ENCODE measurements at places on chromosomes 1 and 21. TPM values are rescaled to one million over a fixed set of nuclear protein-coding genes. Genes with fewer than 3 reads are reported as not detected.
A peak's percentile ranks its signal among the peaks of the same experiment; 100 is the strongest.

KRTAP13-2 gene
- total RNA-seq, result not detected

CFAP74 gene
- not detected for total RNA-seq

ADAR gene
- 166 TPM for total RNA-seq

TNFSF4 gene
- 0.34 TPM for total RNA-seq

DNA sequence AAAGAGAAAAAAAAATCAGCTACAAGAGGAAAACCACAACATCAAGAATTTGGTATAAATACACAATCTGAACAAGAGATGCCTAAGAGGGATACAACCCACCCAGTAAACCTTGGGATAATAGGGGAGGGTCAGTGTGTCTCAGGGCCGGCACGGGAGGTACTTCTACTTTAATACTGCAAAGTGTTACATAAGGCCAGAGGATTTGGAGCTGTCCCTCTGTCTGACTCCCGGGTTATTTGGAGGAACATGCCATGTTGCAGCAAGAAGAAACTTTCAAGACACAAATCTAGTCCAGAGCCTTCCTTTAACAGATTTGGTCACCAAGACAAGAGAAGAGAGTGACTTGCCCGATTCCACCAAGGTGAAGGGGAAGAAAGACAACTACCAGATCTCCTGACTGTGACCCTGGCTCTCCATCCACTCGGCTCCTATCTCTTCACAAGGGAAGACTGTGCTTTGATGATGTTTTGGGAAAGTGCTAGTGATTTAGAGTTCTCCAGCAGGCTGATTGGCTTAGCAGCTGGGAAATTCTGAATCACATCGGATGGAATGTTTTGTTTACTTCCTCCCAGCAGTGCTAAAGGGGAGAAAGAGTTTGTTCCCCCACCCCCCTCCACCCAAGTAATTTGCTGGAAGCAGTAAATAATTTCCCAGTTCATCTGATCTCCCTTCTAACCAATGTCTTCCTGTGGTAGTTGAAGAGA, 29.3 kb downstream of the SGIP1 start:
- no peak for DNase-seq
- H3K27ac ChIP-seq, result no peak overlapping the region
- H3K27me3 ChIP-seq, result no peaks in the 10 kb centered on the region
- no peaks in the 10 kb centered on the region for H3K36me3 ChIP-seq

DNA sequence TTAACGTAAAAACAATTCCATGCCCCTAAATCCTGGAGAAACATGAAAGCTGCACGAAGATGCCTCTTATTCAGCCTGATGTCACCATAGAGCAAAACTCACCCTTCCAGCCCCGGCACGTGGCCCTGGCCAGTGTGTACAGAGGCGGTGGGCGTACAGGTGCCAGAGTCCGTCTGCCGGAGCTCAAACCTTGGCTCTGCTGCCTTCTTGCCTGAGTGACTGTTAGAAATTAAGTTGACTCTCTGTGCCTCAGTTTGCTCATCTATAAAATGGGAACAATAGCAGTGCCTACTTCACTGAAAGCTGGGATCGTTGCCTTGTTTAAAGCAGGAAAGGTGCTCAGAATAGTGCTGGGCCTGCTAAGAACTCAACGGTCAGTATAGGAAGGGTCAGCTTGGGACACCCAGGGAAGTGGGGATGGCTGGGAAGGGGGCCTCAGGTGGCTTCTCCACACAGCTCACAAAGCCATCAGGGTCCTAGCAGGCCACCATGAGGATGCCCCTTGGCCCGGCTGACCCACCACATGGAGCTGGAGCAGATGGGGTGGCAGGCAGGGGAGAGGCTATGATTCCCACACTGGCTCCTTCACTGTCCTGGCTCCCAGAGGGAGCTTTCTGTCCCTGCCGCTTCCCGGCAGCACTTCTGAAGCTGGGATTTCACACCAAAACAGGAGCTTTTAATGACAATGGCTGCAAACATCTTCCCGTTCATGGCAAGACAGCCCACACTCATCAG, 237.2 kb downstream of the NPHP4 start:
- H3K4me3 ChIP-seq, result no peak overlapping the region
- H3K27ac ChIP-seq, result no peak overlapping the region
- peaks cover 8% of the 10 kb centered on the region for H3K27me3 ChIP-seq
- no peak for DNase-seq
- H3K4me1 ChIP-seq, result peaks cover 6% of the 10 kb centered on the region
- H3K36me3 ChIP-seq, result peaks cover under 1% of the 10 kb centered on the region

- H3K27me3 ChIP-seq, result peaks cover 5% of the 10 kb centered on the region
- no peak for DNase-seq
- peak overlapping the region; percentile 92 for H3K27ac ChIP-seq
- no peaks in the 10 kb centered on the region for H3K36me3 ChIP-seq
- H3K4me1 ChIP-seq, result peaks cover 31% of the 10 kb centered on the region
These were observed 21.6 kb downstream of the GRHL3 start for GRCh38 chr1:24340770-24341169.

GRCh38 chr1:39973503-39974135, 18.7 kb downstream of the MFSD2A start:
- no peaks in the 10 kb centered on the region for H3K4me1 ChIP-seq
- no peaks in the 10 kb centered on the region for H3K36me3 ChIP-seq
- no peak overlapping the region for H3K27ac ChIP-seq
- no peak overlapping the region for H3K4me3 ChIP-seq

DNA sequence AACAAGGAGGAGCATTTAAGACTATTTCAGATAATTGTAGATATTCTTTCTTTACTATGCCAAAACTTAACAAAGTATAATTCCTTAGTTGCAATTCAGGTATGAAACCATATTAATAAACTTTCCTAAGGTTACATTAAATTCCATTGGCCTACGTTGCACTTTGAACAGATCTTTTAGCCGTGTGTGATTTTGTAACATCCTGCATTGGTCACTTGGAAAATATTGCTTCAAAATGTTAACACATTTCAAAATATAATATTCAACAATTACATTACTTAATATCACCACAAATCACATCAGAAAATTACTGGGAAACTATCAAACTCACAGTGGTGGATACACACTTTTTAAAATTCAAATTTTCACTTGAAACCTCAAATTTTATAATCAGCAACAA, 20.2 kb downstream of the ETS2 start:
- no peaks in the 10 kb centered on the region for H3K27me3 ChIP-seq
- H3K4me3 ChIP-seq, result no peak overlapping the region
- H3K36me3 ChIP-seq, result no peaks in the 10 kb centered on the region
- no peaks in the 10 kb centered on the region for H3K4me1 ChIP-seq
- DNase-seq, result no peak
- no peak overlapping the region for H3K27ac ChIP-seq

DNA sequence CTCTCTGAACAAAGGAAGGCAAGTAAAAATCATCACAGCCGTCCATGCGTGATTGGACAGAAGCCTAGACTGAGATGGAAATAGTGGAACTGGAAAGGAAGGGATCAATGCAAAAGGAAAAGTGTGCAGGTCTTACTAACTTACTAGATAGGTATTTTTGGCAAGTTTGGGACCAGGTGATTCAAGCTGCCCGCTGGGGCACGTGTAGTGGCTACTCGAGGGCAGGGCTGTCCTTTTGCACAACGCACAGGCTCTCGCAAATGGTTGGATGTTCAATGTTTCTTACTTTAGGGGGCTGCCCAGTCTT, 566 bp upstream of the ALG6 start:
- peaks cover 2% of the 10 kb centered on the region for H3K4me1 ChIP-seq
- H3K4me3 ChIP-seq, result peak overlapping the region; percentile 90
- DNase-seq, result no peak
- H3K27me3 ChIP-seq, result peaks cover 7% of the 10 kb centered on the region
- H3K36me3 ChIP-seq, result peaks cover 9% of the 10 kb centered on the region
- peak overlapping the region; percentile 44 for H3K27ac ChIP-seq

DNA sequence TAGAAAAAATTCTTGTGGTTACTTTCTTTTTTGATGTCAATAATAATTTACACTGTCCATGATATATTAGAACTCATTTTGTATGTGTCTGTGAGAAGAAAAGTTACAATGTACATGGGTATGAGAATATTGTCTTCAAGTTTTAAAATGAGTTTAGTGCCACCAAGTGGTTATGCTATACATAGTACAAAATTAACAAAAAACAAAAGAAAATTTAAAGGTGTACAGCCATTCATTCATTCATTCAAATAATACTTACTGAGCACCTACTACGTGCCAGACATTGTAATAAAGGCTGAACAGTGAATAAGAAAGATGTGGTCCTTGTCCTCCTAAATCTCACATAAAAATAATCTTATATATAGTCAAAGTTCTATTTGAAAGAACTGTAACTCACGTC, 27.7 kb downstream of the UCHL5 start:
- H3K27ac ChIP-seq, result no peak overlapping the region
- H3K4me3 ChIP-seq, result no peak overlapping the region
- no peaks in the 10 kb centered on the region for H3K4me1 ChIP-seq
- DNase-seq, result no peak

- DNase-seq, result no peak
- peaks cover 11% of the 10 kb centered on the region for H3K36me3 ChIP-seq
- no peak overlapping the region for H3K27ac ChIP-seq
- H3K27me3 ChIP-seq, result peaks cover 2% of the 10 kb centered on the region
These were observed 32.1 kb upstream of the APOBEC4 start for GRCh38 chr1:183685112-183685713.

DNA sequence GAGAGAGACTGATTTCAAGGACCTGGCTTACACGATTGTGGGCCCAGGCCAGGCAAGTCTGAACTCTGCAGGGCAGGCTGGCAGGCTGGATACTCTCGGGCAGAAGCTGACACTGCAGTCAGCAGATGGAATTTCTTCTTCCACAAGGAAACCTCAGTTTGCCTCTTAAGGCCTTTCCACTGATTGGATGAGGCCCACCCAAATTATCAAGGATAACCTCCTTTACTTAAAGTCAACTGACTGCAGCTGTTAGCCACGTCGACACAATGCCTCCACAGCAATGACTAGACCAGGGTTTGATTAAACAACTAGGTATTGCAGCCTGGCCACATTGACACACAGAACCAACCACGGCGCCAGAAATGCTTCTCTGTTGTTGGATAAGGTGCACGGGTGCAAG, 130.5 kb downstream of the PSMG1 start:
- no peak overlapping the region for H3K4me3 ChIP-seq
- peaks cover 2% of the 10 kb centered on the region for H3K4me1 ChIP-seq
- H3K36me3 ChIP-seq, result no peaks in the 10 kb centered on the region
- peaks cover 2% of the 10 kb centered on the region for H3K27me3 ChIP-seq

GRCh38 chr1:156388174-156389137, 19.4 kb downstream of the RHBG start:
- no peaks in the 10 kb centered on the region for H3K36me3 ChIP-seq
- H3K27me3 ChIP-seq, result peaks cover 23% of the 10 kb centered on the region
- peaks cover 3% of the 10 kb centered on the region for H3K4me1 ChIP-seq
- H3K4me3 ChIP-seq, result peak overlapping the region; percentile 30
- H3K27ac ChIP-seq, result no peak overlapping the region

DNA sequence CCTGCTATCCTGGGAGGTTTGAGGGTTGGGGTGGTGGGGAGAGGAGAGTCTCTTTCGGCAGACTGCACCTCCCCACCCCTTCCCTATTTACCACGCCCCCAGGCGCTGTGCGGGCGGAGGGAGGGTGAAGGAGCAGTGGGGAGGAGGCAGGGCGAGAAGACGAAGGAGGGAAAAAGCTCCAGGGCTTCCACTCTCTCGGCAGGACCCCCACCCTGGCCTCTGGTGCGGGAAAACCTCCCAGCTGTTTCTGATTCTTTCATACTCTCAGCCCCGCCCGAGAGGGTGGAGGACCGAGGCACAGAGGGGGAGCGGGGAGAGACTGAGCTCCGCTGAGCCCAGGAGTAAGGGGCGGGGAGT, 866 bp upstream of the WNT2B start:
- H3K36me3 ChIP-seq, result no peaks in the 10 kb centered on the region
- peak overlapping the region; percentile 78 for H3K4me3 ChIP-seq
- no peak overlapping the region for H3K27ac ChIP-seq
- H3K27me3 ChIP-seq, result peaks cover 27% of the 10 kb centered on the region
- peak; percentile 47 for DNase-seq
- H3K4me1 ChIP-seq, result peaks cover 2% of the 10 kb centered on the region

- no peak for DNase-seq
- H3K4me3 ChIP-seq, result peak overlapping the region; percentile 54
- H3K27me3 ChIP-seq, result peaks cover 9% of the 10 kb centered on the region
These were observed 51.3 kb downstream of the NFASC start for GRCh38 chr1:204921855-204922516.

DNA sequence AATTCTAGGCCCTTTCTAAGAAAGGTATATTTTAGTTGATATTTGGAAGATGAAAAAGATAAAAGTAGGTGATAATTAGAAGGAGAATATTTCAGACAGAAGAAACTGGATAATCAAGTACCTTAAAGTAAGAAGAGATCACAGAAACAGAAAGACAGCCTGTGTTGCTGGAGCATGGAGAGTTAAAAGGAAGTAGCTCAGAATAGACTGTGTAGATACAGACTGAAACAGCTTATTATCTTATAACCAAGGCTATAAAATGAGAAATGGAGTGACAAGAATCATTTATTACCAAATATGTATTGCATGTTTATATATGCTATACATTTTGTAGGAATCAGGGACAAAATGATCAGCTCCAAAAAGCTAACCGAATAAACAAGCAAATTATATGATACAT, 1120.3 kb downstream of the BRINP3 start:
- no peaks in the 10 kb centered on the region for H3K27me3 ChIP-seq
- H3K36me3 ChIP-seq, result no peaks in the 10 kb centered on the region
- H3K4me1 ChIP-seq, result no peaks in the 10 kb centered on the region
- H3K27ac ChIP-seq, result no peak overlapping the region

DNA sequence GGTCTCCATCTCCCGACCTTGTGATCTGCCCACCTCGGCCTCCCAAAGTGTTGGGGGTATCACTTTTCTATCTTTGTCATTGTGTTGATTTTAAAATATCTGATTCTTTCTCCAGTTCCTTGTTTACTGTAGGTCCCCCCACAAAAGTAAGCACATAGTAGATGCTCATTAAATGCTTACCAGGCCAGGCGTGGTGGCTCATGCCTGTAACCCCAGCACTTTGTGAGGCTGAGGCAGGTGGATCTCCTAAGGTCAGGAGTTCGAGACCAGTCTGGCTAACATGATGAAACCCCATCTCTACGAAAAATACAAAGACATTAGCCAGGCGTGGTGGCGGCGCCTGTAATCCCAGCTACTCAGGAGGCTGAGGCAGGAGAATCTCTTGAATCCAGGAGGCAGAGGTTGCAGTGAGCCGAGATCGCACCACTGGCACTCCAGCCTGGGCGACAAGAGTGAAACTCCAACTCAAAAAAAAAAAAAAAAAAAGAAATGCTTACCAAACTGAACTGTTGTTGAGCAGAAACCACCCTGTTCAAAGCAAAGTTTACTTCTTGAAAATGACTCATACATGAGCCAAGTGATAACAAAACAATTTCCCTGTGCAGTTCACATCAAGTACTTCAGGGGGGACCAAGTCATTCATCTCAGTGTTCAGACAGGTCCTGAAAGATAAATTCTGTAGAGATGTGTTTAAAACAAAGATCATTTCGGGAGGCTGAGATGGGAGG, 24.3 kb upstream of the NID1 start:
- no peak overlapping the region for H3K4me3 ChIP-seq
- H3K36me3 ChIP-seq, result no peaks in the 10 kb centered on the region
